Memory B cell (primary cell): ENCODE measurements at places on chromosomes 5 and 9.

- no peak for DNase-seq
Observed at GRCh38 chr5:131525805-131526204, 109.2 kb downstream of the RAPGEF6 start.

GRCh38 chr9:24698881-24699518 is 153.3 kb upstream of the IZUMO3 start:
- DNase-seq = no peak

- no peak for DNase-seq
Observed at GRCh38 chr5:72539726-72540125, 32.5 kb upstream of the ZNF366 start.

GRCh38 chr5:62649476-62650113 is 71.0 kb downstream of the LRRC70 start:
- DNase-seq = no peak

GRCh38 chr5:64826541-64826940 is 57.8 kb downstream of the CWC27 start:
- DNase-seq = no peak

- DNase-seq = no peak
Observed at GRCh38 chr9:69093471-69094103, 58.0 kb downstream of the FXN start.

DNA sequence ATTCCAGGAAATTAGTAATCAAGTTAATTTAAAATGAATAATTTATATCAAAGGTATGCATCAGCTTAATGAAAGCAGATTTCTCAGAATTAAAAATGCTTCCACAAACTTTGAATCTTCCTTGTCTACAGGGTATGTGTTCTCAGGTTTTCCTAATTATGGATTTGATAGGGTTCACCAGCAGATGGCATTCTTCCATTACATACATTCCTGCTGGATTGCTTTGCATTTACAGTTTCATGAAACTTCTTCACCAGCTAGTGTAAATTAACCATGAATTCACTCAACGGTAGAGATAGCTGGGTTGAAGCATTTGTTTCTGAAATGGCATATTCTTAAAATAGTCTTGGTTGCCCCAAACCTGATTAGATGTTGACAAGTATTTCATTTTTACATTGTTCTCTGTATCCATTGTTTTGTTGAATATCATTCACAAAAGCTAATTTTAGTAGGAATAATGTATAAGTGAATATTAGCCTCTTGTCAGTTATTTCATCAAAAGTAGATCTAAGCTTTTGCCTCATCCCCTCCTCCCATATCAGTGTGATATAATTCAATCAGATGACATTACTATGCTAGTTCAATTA is 68.7 kb upstream of the WDR41 start:
- DNase-seq = no peak

- no peak for DNase-seq
Observed at GRCh38 chr9:22454016-22454415, 7.4 kb downstream of the DMRTA1 start.

DNA sequence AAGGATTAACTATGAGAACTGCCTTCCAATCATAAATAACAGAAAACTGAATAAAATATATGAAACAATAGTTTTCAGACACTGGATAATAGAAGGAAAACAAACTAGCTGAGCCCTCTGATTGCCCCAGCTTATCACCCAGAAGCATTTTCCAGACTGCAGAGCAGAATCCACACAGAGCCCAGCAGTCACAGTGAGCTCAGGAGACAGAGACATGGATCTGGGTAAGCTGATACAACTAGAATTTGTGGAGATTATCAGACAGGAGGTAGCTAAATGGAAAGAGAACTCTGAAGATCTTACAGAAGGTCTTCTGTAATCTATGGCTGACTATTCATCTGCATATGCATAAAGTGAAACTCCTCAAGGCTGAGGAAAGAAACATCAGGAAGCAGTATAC is 128.8 kb downstream of the NR2F1-AS1 start:
- no peak for DNase-seq

GRCh38 chr5:65832603-65833228 is 93.7 kb upstream of the ERBIN start:
- DNase-seq = no peak

- no peak for DNase-seq
Observed at GRCh38 chr5:140322751-140323731, 20.1 kb upstream of the PFDN1 start.

GRCh38 chr5:10464173-10464572 is 22.5 kb downstream of the ROPN1L start:
- no peak for DNase-seq
